ENCODE measurements at places on chromosomes 5 and 9. TPM values are rescaled to one million over a fixed set of nuclear protein-coding genes. Genes with fewer than 3 reads are reported as not detected.

KCNT1 gene
- 0.36 TPM for total RNA-seq

TPPP gene
- 7.1 TPM for total RNA-seq

IFNA13 gene
- not detected for total RNA-seq

NUTM2F gene
- not detected for total RNA-seq

CCDC180 gene
- total RNA-seq: 11.9 TPM

Data from sigmoid colon (tissue), 7 donors.